Suppressor macrophage treated with lipopolysaccharide for 4 hours (primary cell): ENCODE measurements at places on chromosomes 11 and 22.
A peak's percentile ranks its signal among the peaks of the same experiment; 100 is the strongest.

DNA sequence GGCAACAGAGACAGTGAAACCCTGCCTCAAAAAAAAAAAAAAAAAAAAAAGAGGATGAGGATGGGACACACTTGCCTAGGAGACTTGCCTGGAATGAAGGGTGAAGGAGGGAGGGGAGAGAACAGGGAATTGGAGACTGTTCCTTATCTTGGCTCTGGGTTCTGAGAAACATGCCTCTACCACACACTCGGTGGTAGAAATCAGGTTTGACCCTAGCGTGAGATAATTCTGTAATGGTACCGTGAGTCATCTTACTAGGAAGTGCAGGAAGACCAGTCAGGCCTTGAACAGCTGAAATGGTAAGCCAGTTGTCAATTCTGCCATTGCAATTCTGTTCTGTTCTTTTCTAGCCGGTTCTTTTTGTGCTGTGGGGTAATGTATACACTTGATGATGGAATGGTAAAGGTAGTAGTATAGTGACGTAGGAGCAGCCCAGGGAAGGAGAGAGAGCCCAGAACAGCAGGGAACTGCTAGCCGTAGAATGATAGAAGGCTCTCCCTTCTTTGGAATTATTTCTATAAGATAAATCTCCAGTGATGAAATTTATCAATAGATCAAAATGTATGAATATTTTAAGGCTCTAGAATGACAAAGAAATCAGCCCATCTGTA, 3.9 kb upstream of the AMBRA1 start:
- DNase-seq, result no peak

- DNase-seq, result no peak
Observed at GRCh38 chr22:29773233-29773632, 6.1 kb downstream of the UQCR10 start.

DNA sequence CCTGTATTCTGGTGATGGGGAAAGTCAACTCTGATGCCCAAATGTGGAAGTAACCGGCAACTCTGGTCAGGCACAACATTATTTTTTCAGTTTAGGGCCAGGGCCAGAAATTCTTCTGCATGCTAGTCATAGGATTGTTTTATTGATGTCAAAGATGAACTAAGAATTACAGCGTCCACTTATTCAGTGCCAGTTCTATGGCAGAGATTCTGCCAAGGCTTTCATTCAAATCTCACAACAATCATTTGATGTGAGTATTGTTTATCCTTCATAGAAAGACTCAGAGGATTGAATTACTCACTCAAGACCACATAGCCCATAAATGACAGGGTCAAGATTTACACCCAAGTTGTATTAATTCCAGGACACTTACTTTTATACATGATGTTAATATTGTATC, 87.7 kb downstream of the TMPRSS5 start:
- DNase-seq, result no peak

DNA sequence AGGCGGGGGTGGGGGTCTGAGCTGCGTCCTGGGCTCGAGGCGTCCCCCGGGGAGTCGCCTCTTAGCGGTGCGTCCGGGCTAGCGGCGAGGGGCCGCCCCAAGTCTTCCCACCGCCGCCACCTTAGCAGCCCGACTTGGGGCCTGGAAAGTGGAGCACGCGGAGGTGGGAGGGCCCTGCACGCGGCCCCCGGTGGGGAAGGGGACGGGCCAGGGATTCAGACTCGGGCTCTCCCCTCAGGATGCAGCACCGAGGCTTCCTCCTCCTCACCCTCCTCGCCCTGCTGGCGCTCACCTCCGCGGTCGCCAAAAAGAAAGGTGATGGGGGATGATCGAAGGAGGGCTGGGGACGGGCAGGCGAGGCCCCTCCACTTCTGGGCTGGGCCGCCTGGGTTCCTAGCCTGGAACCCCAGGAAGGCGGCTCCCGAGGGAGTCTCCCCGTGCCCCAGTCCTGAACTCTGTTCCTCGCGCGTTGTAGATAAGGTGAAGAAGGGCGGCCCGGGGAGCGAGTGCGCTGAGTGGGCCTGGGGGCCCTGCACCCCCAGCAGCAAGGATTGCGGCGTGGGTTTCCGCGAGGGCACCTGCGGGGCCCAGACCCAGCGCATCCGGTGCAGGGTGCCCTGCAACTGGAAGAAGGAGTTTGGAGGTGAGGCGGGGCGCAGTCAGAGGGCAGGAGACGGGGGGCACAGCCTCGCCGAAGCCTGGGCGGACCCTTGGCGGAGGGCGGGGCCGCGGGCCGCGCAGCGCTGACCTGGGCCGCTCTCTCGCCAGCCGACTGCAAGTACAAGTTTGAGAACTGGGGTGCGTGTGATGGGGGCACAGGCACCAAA, 563 bp downstream of the MDK start:
- no peak for DNase-seq

- no peak for DNase-seq
Observed at GRCh38 chr11:80281194-80281593, 840.4 kb upstream of the TENM4 start.

DNA sequence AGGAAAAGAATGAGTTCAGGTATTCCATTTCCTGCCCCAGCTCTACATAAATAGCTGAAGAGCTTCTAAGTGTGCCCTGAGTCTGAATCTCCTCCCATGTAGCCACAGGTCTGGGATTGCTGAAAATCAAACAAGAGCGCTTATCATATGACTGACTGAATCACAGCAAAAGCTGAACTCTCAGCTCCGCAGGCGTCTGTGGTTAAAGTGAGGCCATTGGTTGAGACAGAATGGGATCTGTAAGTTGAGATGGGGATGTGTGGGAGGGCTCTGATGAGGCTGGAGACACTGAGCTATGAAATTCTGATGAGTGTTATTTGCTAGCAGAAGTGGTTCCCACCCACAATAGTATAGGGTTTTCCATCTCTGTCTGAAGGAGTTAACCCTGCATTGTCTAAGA, 637.0 kb downstream of the OPCML start:
- no peak for DNase-seq

- no peak for DNase-seq
Observed at GRCh38 chr11:125350206-125351032, 145.6 kb downstream of the FEZ1 start.

DNA sequence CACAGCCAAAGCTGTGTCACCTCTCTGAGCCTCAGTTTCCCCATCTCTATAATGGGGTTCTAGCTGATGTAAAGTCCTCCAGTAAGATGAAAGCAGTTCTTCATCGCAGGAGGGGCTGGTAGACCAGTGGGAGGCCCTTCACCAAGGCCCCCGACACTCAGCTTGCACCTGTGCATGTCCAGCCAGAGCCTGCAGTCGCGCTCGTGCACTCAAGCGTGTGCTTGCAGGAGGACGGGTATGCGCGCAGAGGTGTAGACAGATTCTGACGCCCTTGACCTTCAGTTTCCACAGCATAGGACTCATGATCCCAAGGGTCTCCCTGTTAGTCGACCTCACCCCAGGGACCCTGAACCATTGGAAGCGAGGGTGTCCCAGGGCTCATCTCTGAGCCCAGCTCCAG, 633.7 kb downstream of the TBC1D22A start:
- no peak for DNase-seq

DNA sequence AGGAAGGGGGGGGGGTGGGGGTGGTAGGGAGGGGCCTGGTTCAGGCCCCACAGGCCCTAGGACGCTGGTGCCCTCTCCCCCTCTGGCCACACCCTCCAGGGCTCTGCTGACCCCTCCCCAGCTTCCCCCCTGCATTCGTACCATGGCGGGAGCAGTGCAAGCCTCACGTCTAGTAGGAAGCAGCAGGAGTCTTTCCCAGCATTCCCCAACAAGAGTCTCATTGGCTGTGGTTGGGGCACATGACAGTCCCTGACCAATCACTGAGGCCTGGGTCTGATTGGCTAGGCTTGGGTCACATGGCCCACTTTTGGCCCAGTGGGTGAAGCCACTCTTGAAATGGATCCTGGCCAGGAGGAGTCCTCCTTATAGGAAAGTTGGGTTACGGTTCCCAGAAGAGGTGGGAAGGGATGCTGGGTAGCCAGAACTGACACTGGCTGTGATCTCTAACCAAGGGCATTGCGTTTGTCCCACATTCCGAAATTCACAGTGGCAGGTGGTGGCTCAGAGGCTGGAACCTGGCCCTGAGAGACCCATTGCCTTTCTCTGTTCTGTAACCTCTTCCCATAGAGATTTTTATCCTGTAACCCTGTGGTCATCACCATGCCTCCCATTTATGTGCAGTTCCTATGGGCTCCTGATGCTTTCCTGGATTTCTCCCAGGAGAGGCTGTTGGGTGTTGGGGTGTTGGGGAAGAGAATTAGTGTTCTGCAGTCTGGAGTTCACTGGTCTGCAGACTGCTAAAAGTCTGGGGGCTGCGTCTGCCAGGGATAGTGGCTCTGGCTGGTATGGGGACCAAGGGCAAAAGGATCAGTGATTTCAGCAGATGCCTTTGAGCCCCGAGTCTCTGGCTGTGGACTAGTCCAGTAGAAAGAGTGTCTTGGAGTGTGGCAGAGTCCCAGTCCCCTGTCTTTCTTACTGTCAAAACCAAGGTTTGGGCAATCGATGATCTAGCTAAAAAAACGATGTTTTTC, 58.9 kb upstream of the MYEOV start:
- DNase-seq, result no peak

DNA sequence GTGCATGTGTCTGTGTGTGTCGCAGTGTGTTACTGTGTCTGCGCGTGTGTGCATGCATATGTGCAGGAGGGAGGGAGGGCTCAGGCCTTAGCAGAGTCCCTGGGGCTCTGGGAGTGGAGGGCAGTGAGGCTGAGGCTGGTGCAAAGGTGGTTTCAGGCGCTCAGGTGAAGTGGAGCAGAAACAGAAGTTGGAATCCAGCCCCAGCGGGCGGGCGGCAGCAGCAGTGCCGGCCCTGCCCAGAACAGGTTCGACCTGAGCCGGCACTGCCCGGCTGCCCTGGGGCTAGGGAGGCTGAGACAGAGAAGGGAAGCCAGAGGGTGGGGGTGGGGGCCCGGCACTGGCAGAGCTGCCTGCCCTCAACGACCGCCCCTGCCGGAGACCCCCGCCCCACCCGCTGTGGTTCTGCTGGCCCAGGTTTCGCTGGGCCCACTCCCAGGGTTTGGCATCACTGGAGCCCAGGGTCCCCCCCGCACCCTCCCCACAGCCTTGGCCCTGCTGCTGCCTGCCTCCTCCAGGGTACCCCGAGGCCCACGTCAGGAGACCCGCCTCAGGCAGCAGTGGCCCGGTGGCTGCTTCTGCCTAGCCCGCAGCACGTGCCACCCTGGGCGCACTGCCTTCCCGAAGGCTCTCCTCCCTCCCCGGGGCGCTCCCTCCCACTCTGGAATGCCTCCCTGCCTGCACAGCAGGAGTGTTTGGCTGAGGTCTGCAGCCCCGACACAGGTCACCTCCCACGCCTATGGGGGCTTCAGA, 13.3 kb downstream of the ASCL2 start:
- no peak for DNase-seq

DNA sequence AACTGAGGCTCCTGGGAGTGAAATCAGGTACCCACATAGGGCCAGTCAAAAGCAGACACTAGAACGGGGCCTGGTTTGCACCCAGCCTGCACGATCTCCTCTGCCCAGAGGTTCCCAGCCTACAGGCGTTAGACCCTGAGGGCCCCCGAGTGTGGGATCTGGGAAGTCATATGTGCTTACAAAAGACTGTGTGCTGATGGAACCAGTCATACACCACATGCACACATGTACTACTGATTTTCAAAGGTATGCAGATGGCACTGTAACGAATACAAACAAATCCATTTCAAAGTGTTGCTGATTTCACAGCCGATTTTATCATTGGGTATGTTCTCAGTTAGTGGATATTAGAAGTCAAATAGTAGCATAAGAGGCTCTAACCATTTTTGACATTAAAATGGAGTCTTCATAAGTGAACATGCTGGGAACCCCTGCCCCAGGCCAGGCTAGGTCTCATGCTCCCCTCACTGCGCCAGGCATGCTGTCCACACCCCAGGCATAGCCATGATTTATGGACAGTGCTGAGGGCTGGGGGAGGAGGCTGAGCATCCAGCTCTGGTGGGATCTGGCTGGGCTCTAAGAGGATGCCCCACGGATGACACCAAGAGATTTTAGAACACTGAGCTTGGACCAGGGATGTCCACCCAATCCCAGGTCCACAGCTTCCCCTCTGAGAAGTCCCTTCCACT, 38.6 kb upstream of the LRRC32 start:
- no peak for DNase-seq

DNA sequence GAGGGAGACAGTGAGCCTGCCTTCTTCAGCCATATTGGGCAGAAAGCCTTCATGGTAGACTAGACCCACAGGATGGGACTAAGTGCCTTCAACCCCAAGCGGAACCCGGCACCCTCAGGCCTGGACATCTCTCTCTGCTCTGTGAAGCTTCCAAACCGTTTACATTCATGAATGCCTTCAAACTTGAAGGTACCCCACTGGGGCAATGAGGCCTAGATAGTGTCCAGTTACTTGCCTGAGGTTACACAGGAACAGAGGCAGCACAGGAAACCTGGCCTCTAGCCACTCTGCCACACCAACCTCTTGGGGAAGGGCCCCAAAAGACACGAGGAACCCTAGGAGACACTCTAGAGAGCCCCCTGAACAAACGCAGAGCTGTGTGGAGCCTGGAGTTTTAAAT, 14.5 kb upstream of the CYP2R1 start:
- DNase-seq, result no peak

GRCh38 chr11:101133190-101133589, 3.6 kb upstream of the PGR start:
- no peak for DNase-seq

DNA sequence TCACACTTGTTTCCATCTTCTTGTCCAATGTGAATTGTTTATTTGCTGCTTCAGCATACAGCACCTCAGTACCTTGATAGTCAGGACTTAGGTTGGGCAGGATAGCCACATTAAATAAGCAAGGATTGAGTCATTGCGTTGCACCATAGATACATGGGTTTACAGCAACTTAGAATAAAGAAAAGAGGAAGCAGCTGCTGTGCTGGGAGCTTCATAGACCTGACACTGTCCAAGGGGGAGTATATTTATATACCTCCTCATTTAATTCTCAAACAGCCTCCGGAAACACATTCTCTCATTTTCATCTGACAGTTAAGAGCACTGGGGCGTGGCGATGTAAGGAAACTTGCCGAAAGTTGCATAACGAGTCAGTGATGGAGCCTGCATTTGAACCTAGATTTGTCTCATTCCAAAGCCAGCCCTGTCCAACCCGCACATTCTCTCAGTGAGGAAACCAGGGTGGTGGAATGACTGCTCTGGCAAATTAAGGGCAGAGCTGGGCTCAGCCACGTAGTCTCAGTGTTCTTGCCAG, 42.2 kb downstream of the UBASH3B start:
- peak; percentile 88 for DNase-seq

DNA sequence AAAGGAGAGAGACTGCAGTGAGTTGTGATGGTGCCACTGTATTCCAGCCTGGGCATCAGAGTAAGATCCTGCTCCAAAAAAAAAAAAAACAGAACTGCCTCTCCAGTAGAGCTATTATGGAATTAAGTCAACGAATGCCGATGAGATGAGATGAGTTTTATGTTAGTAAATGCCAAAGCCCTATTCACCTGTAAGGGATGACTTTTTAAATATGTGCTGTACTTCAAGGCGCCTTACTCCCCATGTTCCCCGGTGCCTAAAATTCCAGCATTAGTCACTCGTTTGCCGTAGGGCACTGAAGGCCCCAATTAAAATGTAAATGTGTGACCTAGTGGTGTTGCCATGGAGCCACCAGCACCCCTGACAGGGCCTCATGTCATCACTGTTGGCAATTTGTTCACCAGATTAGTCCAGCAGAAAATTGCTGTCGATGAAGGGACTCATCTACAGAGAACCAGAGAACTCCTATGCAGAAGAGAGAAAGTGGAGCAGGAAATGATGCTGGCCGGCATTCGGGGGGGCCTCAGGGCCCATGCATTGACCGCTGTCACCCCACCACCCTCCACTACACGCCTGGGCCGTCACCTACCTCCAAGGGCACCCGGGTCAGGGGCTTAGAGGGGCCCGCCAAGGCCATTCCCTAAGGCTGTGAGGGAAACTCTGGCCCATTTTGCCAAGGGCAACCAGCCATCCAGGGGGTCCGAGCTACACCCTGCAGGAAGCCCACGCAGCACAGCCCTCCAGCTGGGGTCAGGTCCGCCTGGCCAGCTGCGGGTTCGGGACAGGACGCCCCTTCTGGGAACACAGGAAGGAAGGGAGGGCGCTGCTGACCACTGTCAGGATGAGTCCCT, 17.8 kb downstream of the LIF start:
- no peak for DNase-seq
